ENCODE measurements at places on chromosomes 12 and 14.

- DNase-seq = no peak
Observed at GRCh38 chr12:43159506-43159905, 392.5 kb downstream of the ADAMTS20 start.

- DNase-seq = no peak
Observed at GRCh38 chr12:96907671-96908422, 790 bp downstream of the NEDD1 start.

- no peak for DNase-seq
Observed at GRCh38 chr14:65864549-65864948, 452.0 kb downstream of the FUT8 start.

DNA sequence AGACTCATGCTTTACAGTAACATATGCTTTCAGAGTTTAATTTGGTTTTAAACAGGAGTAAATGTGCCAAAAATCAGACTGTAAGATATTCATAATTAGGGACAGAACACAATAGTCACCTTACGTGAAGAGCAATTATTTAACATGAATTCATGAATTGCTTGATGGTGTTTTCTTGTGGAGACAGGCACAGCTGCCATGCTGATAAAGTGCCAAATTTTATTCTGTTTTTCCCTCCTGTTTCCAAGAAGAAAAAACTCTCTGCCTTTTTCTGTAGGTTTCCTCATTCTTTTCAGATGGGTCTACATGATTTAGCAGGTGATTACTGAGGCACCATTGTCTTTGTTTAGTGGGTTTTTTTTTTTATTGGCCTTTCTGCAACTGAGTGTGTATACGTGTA lies 80.1 kb downstream of the C12orf42 start:
- DNase-seq = no peak

GRCh38 chr12:70842136-70842535 lies 78.4 kb downstream of the PTPRR start:
- no peak for DNase-seq

GRCh38 chr14:68577802-68578541 lies 214.9 kb downstream of the ZFP36L1 start:
- peak; percentile 100 for DNase-seq

DNA sequence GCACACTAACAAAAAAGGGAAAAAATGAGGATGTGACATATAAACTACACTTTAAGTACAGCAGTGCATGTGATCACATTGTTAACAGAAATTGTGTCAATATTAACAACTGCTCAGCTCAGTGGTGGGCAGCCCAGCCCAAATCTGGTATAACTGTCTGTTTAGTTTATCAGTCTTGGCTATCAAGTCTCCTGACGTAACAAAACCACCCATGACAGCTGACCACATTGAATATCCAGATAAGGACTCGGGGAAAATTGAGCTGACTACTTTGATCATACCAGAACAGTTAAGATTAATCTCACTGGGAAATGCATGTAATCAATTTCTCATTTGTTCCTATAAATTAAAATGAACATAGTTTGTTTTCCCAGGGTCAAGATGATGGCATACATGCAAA lies 396.6 kb downstream of the SNAPC1 start:
- DNase-seq = no peak

DNA sequence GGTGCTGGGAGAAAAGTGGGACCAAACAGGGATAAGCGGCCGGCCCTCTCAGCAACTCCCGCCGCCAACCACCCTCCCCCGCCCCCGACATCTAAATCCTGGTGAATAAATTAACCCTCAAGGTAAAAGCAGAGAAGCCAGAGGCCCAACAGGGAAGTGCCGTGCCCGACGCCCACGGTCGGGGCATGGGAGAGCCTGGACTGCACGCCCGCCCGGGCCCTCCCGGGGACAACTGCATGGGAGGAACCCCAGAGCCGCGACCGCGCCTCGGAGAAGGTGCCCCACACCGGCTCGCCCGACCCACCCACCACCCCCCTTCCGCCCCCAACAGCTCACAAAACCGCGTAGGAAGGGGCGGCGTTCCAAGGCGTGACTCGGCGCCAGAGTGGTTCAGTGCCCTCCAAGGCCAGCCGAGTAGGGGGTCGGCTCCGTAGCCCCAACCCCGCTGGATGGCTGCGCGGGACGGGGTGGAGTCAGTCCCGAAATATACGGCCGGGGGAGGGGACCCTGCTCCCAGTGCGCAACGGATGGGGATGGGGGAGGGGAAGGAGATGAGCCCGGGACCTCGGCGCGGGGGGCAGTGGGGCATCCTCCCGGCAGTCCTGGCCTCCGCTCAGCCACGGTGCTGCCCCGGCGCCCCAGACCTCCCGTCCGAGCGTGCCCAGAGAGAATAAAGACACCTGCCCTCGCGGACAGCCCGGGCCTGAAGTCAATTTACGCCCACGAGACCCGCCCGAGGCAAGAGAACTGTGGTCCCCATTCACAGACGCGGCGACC lies 732 bp downstream of the SLC25A29 start:
- peak; percentile 17 for DNase-seq

GRCh38 chr12:124295431-124296058 lies 652 bp downstream of the RFLNA start:
- no peak for DNase-seq

DNA sequence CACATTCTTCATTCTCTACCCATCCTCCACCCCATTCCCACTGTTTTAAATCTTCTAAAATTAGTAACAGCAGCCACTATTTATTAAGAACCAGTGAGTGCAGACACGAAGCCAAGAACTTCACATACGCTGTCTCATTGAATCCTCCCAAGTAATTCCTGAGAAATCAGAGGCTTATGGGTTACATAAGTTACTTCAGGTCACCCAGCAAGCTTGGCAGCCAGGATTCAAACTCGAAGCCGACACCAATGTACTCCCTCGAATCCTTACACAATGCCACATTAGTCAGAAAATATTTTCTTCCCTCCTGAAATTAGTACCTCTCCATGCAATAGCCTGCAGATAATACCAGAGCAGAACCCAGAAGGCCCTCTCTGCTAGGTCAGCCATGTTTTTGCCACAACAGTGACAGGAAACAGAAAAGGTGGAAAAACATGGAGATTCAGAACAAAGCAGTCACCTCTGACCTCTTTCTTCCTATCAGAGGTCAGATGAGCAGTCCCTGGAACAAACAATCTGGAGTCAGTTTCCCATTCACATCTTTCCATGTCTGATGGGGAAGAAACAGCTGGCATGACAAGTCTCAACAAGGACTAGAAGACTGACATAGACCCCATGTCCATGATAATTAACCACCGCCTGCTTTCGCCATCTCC lies 16.4 kb downstream of the NID2 start:
- no peak for DNase-seq

DNA sequence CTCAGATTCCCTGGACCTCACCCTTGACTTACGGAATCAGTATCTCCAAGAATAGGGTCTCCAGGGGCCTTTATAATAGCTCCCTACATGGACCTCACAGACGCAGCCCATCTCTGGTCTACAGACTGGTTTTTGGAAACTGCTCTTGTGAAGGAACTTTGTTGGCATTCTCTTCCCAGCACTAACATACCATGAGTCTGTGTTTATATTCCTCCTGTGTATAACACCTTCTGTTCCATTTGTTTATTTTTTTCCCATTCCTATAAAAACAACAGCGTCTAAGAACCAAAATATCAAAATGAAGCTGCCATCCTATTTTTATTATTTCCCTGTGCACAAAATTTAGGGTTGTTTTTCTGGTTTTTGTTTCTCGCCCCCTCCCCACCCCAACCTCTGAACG lies 131.1 kb downstream of the NEDD1 start:
- no peak for DNase-seq

DNA sequence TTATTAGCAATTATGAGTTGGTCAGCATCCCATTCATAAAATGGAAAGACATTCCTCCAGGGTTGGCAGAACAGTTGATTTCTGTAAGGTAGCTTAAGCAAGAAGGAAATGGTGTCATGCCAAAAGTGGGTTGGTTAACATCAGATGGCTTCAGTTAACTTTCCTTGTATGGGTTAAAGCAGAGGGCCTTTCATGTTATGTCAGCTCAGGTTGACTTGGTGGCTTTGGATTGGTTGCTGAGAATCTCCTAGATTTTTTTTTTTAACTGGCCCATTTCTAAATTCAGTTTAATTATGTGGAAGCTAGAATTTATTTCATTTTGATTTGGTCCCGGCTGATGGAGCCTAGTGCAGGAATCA lies 87.8 kb downstream of the BBS10 start:
- DNase-seq = no peak

DNA sequence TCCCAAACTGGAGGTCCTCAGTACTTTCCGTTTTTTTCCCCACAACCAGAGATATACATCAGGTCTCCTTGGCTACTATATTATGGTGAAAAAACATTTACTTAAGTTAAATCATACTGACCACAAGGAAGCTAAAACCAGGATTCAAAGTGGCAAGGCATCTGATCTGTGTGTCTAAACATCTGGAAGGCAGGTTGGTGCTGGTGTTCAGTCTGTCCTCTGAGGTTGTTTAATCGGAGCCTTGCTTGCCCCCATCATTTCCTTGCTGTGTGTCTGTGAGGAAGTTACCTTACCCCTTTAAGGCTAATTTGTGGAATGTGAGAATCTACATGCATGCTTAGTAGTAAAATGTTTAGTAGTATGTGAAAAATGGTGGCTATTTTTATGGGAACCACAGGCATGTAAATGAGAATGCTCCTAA lies 75.6 kb downstream of the GALNT4 start:
- no peak for DNase-seq

- no peak for DNase-seq
Observed at GRCh38 chr12:117594481-117594880, 233.1 kb upstream of the NOS1 start.

DNA sequence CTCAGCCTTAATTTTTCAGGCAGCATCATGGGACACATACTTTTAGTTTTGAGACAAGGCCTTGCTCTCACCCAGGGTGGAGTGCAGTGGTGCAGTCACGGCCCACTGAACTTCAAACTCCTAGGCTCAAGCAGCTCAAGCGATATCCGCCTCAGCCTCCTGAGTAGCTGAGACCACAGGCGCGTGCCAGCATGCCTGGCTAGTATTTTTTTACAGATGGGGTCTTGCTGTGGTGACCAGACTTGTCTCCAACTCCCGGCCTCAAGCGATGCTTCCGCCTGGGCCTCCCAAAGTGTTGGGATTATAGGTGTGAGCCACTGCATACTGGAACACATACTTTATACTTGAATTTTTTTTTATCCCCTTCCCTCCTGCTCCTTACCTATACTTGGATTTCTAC lies 2.8 kb downstream of the RDH5 start:
- no peak for DNase-seq

DNA sequence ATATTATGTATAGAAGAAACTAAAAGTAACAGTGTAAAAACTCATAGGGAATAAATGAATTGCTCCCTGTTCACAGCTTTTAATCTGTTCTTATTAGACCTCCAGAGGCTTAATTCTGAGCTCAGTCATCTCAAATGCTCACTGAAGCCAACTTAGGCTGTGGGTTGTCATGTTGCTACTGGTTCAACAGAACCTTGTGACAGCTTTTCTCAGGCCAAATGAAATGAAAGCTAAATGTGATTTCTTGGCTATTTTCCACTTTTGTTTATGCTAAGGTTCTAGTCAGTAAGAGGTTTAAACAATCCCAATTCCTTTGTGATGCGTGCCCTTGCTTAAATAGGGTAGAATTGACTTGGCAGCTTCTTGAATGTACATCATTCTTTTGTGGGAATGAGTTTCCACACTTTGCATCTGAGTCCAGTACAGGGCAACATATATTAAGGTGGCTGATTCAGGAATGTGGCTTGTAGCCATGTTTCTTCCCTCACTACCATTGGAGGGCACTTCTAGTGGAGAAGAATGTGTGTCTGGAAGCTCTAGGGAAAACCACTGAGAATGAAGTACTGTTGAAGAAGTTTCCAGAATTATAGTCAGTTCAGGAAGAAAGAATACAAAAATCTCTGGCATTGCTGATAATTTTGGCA lies 156.4 kb downstream of the NEDD1 start:
- no peak for DNase-seq

DNA sequence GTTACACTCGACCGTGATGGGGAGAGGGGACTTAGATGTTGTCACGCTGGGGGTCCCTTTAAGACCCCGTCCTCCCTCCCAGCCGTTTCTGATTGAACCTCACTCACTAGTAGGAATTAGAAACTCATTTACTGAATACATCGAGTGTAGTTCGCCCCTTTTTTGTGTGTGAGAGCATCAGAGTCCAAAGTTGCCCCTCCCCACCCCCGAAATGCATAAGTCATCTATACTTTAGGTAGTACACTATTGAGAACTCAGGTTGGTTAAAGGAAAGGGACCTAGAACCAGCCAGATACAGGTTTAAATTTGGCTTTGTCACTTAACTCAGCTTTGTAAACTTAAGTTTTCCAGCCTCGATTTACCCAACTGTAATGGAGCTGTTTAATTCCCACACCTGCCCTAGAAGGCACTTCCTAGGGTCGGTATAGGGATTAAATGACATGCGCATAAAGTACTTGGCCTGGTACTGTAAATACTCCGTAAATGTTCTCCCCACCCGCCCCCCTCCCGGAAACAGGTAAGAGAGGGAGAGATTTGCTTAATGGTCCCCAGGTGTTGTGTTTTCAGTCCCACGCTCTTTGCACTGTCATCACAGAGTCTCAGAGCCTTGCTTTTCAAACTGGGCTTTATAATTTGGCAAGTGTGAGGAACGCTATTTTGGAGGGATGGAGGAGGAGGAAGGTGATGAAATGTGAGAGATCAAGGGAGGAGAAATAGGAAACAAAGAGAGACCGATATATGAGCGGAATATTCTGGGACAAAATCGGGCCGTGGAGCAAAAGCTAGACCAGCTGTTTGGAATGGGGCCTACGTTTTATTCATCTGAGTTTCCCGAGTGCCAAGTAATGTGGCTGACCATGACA lies 897 bp downstream of the SUDS3 start:
- no peak for DNase-seq

GRCh38 chr12:115598871-115599811 lies 678.4 kb downstream of the MED13L start:
- DNase-seq = no peak

- no peak for DNase-seq
Observed at GRCh38 chr12:123897221-123897620, 75.4 kb downstream of the CCDC92 start.

DNA sequence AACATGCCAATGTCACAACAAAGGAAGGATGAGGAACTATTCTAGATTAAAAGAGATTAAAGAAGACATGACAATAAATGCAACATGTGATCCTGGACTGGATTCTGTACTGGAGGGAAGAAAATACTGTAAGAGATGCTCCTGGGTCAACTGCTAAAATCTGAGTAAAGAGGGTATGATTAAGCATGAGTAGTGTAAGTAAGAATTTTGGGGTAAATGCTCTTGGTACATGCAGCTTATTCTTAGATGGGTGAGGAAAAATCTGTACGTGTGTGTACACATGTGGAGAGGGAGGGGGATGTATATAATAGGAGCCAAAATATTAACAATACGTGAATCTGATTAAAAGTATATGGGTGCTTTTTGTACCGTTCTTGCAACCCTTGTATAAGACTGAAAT lies 66.0 kb downstream of the CDC42BPB start:
- DNase-seq = no peak

DNA sequence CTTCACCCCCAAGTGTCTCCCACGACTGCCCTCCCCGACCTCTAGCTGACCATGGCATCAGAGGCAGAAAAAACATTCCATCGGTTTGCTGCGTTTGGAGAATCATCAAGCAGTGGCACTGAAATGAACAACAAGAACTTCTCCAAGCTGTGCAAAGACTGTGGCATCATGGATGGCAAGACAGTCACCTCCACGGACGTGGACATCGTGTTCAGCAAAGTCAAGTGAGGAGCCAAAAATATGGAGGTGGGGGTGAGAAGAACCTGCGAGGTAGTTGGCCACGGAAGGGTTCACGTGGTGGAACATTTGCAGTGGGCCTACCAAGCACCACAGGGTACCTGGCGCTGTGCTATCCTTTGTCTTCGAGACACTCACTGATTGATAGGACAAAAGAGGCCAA lies 514 bp downstream of the TPPP2 start:
- no peak for DNase-seq

GRCh38 chr12:19833775-19834501 lies 394.6 kb downstream of the AEBP2 start:
- DNase-seq = no peak

Measured in HTR-8/SVneo (cell line).